Left ventricle myocardium inferior (tissue), 1 donor: ENCODE measurements at places on chromosomes 6 and 20. TPM values are rescaled to one million over a fixed set of nuclear protein-coding genes. Genes with fewer than 3 reads are reported as not detected.
A peak's percentile ranks its signal among the peaks of the same experiment; 100 is the strongest.

DNA sequence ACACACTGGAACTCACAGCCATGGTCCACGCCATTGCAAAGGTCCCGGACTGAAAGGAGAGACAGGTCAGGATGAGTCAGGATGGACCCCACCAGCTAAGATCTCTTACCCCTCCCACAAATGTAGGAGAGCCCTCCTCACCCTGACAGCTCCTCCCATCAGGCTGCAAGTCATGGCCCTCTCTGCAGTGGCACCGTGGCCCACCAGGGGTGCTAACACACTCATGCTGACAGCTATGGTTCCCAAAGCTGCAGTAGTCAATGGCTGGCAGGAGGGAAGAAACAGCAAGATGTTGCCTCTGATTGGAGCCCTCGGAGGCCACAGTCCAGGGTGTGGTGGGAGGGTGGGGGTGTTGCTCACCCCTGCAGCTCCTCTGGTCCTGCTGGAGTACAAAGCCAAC, 5.7 kb upstream of the RBPJL start:
- no peak overlapping the region for H3K27ac ChIP-seq
- H3K4me3 ChIP-seq = no peak overlapping the region
- H3K4me1 ChIP-seq = no peaks in the 10 kb centered on the region
- H3K36me3 ChIP-seq = no peaks in the 10 kb centered on the region
- no peak for DNase-seq

DNA sequence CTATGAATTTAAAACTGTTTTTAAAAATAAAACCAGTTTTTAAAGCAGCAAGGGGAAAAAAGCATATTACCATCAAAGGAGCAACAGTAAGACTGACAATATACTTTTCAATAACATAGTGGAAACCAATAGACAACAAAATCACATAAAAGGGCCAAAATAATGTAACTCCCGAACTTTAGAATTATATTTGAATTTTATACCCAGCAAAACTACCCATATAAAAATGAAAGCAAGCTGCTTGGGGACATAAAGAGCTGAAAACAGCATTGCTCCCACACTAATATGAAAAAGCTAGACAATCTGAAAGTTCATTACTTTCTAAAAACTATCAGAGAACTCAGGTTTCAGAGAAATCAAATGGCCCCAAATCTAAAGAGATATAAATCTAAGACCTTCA, 199.4 kb upstream of the ARID1B start:
- no peaks in the 10 kb centered on the region for H3K27me3 ChIP-seq
- H3K4me1 ChIP-seq = no peaks in the 10 kb centered on the region
- no peak overlapping the region for H3K27ac ChIP-seq
- H3K36me3 ChIP-seq = no peaks in the 10 kb centered on the region
- no peak for DNase-seq

GRCh38 chr20:43681468-43681942, 14.6 kb downstream of the MYBL2 start:
- H3K27me3 ChIP-seq = no peaks in the 10 kb centered on the region
- H3K4me1 ChIP-seq = no peaks in the 10 kb centered on the region
- peak overlapping the region; percentile 21 for H3K4me3 ChIP-seq
- peak overlapping the region; percentile 38 for H3K27ac ChIP-seq

The GTSF1L gene
- not detected for total RNA-seq

The F13A1 gene
- 93.1 TPM for total RNA-seq

The RAMACL gene
- total RNA-seq = 0.77 TPM

The MBOAT1 gene
- total RNA-seq = 5.6 TPM

The IFNGR1 gene
- 97.6 TPM for total RNA-seq

DNA sequence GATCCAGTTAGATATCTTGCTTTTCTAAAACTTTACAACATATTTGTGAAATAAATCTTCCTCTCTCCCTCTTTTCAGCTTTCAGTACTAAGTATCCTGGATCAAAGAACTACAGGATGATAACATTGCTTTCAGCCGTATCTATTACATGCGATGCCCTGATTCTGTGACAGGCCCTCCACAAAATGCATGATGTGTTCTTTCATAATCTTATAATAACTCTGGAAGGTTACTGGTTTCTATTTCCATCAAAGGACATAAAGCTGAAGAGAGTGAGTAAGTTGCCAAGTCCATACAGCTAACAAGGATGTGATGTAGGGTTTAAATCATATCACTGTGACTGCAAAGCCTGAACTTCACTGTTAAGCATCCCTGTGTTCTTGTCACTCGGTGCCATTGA, 62.9 kb upstream of the ADGRG6 start:
- H3K27ac ChIP-seq = no peak overlapping the region
- DNase-seq = no peak
- no peaks in the 10 kb centered on the region for H3K36me3 ChIP-seq
- no peaks in the 10 kb centered on the region for H3K4me1 ChIP-seq
- H3K27me3 ChIP-seq = no peaks in the 10 kb centered on the region

DNA sequence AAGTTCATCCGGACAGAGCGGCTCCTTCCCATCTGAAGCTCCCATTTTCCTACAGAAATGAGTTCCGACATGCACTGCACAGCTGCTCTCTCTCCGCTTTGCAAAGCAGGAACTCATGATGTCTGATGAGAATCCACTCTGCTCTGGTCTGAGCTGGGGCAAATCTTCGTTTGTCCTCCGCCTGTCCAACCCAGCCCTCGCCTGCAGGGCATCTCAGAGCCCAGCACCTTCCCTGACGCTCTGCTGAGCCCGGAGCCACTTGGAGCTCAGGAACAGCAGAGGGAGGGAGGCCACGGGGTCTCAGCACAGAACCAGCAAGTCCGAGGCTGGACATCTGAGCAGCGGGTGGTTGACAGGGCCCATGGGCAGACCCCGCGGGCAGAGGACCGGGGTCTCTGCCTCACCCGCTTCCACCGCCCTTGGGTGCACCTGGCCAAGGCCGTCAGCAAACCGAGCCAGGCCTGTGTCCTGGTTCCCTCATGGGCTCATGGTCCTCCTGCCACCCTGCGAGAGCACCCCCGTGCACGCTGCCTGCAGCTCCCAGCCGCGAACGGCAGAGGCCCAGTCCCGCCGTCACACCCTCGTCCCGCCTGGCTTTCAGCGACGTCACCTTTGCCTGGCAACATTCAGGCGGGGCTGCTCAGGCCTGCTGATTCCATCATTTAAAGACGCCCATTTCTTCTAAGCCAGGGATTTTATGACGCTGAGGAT, 78.5 kb upstream of the BHLHE23 start:
- no peak overlapping the region for H3K4me3 ChIP-seq
- H3K27me3 ChIP-seq = peaks cover 100% of the 10 kb centered on the region
- H3K27ac ChIP-seq = no peak overlapping the region
- no peak for DNase-seq

- peaks cover 17% of the 10 kb centered on the region for H3K4me1 ChIP-seq
- no peaks in the 10 kb centered on the region for H3K36me3 ChIP-seq
- H3K27me3 ChIP-seq = no peaks in the 10 kb centered on the region
These were observed 61.8 kb downstream of the TULP4 start for GRCh38 chr6:158374020-158374419.

The POU5F1 gene
- 0.69 TPM for total RNA-seq
